Left hindlimb (tissue), 1 donor: ENCODE measurements at places on chromosomes 4 and X.

DNA sequence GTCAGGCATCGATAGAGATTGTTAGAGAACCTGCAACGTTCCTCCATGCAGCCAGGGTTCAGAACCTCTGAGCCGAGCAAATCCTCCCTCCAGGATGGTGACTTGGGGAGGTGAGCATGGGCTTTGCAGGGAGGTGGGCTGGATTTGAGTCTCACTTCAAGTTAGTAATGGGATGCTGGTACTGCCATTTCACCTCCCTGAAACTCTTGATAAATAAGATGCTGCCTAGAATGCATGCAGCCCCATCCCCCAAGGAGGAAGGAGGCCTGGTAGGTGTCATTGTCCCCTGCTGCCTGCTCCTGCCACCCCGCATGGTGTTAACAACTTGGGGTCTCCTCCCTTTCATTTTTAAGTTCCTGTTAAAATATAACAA, 35.7 kb upstream of the SLC2A9 start:
- no peak for DNase-seq

DNA sequence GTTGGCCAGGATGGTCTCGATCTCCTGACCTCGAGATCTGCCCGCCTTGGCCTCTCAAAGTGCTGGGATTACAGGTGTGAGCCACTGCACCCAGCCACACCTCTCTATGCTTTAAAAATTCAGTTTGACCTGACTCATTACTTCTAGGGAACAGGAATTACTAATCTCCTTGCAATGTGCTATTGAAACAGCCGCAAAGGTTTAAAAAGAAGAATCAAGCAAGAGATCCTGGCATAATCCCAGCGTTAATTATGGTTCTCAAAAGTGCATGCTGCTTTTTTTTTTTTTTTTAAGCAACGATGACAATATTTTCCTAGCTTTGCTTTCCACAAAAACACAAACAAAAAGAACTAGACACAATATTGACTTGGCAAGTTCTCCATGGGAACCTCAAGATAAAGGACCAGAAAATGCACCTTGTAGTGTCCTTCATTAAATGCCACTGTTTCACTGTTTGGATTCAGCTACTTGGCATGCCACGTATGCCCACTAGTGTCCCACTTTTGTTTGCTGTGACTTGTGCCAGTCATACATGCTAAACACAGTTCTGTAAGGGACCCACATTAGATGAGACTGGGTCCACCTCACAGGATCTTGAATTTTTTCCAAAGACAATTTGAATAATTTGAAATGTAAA, 112.6 kb upstream of the PPARGC1A start:
- no peak for DNase-seq

DNA sequence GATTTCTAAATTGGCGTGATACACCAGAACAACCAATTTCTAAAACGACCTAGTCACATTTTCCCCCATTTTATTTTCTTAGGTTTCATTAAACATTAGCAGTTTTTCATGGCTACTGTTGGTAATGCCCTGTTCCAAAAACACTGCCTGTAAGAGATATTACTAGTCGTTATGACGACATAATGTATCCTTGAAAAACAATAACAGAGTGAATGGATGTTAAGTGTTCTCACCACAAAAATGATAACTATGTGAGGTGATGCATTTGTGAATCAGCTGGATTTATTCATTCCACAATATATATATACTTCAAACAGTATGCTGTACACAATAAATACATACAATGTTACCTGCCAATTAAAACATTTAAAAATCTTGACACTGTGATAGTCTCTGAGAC, 1147.6 kb upstream of the PCDH10 start:
- DNase-seq = no peak

GRCh38 chrX:154735695-154736393, 15.0 kb downstream of the GAB3 start:
- peak; percentile 54 for DNase-seq

- DNase-seq = no peak
Observed at GRCh38 chr4:77501851-77502250, 103.8 kb upstream of the CXCL13 start.

DNA sequence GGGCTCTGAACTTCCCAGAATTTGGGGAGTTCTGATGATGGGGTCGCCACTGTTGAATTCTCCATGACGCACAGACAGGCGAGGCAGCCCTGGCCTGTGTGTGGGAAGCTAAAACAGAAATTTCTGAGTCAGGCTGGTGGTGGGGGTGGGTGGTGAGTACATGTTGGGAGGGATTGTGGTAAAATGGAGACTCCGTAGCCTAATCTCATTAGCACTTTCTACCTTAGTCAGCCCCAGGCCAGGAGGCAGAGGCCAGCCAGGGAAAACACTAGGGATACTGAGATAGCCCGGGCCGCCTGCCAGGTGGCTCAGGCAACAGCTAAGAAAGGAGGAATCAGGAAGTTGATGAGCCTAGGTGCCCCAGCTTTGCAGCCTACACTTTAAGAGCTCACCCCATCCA, 39.3 kb upstream of the NHSL2 start:
- no peak for DNase-seq
